ENCODE measurements at places on chromosomes 7 and 10. TPM values are rescaled to one million over a fixed set of nuclear protein-coding genes. Genes with fewer than 3 reads are reported as not detected.

CASP7 gene
- total RNA-seq, result 3.9 TPM

TMEM184A gene
- not detected for total RNA-seq

SSC4D gene
- total RNA-seq, result 0.94 TPM

SEMA3D gene
- 4.4 TPM for total RNA-seq

KCP gene
- total RNA-seq, result 0.16 TPM

SH2B2 gene
- 11.9 TPM for total RNA-seq

CTBP2 gene
- total RNA-seq, result 52.9 TPM

CUBN gene
- total RNA-seq, result 2.3 TPM

MYL7 gene
- total RNA-seq, result not detected
